Tibial nerve (tissue), 4 donors: ENCODE measurements at places on chromosomes 2 and 18.
A peak's percentile ranks its signal among the peaks of the same experiment; 100 is the strongest.

DNA sequence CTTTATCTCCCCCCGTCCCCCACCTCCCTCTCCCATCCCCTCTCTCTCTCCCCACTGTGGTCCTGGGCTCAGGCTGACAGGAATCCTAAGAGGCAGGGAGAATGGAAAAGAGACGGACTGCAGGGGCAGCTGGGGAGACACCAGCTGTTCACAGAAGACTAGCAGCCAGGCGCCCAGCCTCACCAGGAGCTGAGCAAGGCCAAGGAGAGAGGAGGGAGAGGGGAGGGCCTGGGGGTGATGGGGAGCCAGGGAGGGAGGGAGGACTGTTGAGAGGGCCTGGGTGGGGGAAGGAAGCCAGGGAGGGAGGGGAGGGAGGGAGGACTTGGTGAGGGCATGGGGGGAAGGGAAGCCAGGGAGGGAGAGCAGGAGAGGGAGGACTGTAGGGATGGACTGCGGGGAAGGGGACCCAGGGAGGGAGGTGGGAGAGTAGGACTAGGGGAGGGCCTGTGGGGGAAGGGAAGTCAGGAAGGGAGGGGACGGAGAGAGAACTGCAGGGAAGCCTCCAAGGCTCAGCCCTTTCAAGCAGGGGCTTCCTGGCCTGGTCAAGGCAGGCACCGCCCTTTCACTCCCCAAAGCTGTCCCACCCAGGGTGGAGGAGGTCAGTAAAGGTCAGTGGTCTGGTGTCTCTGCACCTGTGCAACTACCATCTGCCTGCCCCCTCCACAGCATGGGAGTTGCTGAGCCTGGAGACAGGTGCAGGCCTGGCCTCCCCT is 517.7 kb upstream of the MYT1L start:
- no peak for DNase-seq

DNA sequence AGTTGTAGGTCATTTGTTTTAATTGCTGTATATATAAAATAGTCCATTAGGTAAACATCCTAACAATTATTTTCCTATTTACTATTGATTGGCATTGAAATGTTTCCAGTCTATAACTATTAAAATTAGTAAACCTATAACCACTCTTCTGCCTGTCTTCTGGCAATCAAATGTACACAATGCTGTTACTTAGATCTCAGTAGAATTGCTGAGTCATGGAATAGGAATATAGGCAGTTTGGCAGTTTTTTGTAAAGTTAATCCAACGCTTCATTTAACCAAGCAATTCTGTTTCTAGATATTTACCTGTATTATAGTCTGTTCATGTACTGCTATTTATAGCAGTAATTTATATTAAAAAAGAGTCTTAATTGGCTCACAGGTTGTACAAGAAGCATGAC is 518.1 kb downstream of the DCDC2C start:
- no peak for DNase-seq

DNA sequence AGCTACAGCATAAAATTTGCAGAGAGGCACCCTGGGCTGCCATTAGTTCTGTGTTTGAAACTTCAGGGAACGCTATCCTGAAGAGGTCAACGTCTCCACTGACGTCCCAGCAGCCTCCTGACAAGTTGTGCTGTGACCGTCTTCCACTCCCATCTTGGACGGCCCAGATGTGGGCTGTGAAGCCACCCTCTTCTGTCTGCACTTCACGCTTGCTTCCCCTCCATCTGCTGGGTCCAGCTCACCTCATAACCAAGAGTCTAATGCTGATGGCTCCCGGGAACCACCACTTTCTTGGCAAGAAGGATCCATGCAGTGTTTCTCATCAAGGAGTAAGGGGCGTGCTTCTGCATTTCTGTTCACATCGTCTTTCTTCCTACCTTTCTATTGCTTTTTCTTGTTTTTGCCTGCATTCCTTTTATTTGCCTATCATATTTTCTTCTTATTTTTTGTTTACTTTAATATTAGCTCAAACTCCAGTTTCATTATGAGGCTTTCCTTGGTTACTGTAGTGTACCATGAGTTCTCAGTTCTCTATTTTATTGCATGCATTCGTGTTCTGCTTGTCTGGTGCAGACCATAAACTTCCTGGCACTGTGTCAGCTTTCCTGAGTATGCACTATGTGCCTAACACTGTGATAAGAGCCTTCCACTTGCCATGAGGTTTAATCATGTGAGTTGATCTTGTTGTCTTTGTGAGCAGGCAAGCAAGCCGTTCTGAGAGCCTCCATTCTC is 631.8 kb upstream of the RAB6C start:
- DNase-seq = peak; percentile 48

GRCh38 chr2:239399433-239399920 is 1.3 kb downstream of the HDAC4 start:
- DNase-seq = no peak

DNA sequence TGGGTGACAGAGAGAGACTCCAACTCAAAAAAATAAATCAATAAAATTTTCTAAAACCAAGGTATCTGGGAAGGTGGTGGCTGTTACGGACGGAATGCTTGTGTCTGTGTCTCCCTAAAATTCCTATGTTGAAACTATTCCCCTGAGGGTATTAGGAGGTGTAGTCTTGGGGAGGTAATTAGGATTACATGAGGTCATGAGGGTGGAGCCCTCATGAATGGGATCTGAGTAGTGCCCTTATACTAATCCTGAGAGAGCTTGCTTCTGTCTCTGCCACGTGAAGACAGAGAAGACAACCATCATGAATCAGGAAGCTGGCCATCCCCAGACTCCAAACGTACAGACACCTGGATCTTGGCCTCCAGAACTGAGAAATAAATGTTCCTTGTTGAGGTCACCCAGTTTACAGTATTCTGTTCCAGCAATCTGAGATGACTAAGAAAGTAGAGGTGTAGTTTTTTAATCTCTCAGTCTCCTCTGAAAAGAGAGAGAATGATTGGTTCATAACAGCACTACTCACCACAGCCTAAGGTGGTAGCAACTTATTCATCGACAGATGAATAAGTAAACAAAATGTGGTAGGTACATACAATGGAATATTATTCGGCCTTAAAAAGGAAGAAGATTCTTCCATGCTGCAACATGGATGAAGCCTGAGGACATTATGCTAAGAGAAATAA is 38.4 kb downstream of the TGFBRAP1 start:
- DNase-seq = no peak

GRCh38 chr2:239787538-239788050 is 237.5 kb downstream of the NDUFA10 start:
- no peak for DNase-seq

DNA sequence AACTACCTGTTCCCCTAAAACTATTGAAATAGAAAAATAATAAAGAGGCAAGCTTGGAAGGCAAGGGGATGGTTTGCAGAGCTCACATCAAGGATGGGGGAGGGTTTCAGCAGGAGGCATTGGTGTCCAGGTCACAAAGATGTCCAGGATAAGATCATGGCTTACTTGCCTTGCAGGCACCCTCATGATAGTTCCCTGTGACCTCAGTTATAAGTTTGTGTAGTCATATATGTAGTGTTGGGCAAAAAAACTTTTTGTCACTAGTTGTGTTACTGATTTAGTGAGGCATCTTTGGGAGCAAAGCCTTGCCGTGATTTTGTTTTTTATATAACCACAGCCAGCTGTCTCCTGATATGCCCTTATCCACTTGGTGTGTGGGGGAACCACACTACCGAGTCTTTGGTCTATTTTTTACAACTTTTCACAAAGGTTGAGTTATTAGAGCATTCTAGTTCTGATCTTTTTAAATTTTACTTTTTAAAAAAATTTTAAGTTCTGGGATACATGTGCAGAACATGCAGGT is 53.3 kb downstream of the IL1R2 start:
- DNase-seq = no peak

DNA sequence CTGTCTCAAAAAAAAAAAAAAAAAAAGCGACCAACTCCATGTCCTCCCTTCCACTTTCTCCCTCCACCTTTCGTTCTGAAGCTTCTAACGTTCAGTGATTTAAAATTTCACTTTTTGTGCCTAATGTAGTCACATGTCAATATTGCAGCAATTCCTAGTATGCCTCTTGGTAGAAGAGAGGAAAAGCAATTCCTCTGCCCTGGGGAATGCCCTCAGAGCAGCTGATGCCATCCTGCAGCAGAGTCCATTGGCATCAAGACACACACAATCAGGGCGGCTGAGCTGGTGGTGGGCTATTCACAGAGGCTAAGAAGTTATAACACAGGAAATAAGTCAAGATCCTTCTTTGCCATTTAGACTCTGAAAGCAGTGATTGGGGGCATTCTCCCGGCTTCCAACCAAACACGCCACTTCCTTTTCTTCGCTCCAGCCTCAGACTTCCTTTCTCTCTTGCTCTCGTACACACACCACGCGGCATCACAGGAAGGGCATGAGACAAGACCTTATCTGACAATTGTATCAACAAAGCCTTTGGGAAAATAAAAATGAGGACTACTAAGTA is 71.9 kb downstream of the MOGAT1 start:
- DNase-seq = peak; percentile 40

GRCh38 chr18:35605686-35606417 is 24.3 kb downstream of the GALNT1 start:
- DNase-seq = no peak

- DNase-seq = no peak
Observed at GRCh38 chr2:169983506-169983905, 156.3 kb downstream of the UBR3 start.

GRCh38 chr2:105919826-105920225 is 175.1 kb downstream of the NCK2 start:
- DNase-seq = no peak

GRCh38 chr2:184923751-184924150 is 325.4 kb downstream of the ZNF804A start:
- no peak for DNase-seq
